ENCODE measurements at places on chromosomes 6 and 20. TPM values are rescaled to one million over a fixed set of nuclear protein-coding genes. Genes with fewer than 3 reads are reported as not detected.

Gene MYH7B
- total RNA-seq, result 0.10 TPM

Gene NR2E1
- total RNA-seq, result not detected

Gene SYCP2
- 2.1 TPM for total RNA-seq

Gene CLVS2
- total RNA-seq, result 0.66 TPM

DNA sequence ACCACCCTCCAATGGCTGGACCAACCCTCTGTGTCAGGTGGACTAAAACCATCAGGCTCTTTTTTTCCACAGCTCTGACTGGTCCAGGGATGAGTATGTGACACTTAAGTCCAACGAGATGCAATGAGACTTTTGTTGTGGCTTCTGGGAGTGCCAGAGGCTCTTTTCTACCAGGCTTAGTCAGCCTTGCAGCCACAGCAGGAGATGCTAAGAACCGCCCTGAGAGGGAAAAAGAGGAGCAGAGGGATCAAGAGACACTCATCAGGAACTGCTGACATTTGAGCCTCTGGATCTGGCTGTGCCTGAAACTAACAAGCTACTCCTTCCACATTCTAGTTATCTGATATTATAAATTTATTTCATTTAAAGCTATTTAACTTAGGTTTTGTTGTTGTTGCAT is 270.9 kb upstream of the SULF2 start:
- DNase-seq, result no peak
- H3K4me3 ChIP-seq, result no peak overlapping the region
- H3K4me1 ChIP-seq, result no peaks in the 10 kb centered on the region

DNA sequence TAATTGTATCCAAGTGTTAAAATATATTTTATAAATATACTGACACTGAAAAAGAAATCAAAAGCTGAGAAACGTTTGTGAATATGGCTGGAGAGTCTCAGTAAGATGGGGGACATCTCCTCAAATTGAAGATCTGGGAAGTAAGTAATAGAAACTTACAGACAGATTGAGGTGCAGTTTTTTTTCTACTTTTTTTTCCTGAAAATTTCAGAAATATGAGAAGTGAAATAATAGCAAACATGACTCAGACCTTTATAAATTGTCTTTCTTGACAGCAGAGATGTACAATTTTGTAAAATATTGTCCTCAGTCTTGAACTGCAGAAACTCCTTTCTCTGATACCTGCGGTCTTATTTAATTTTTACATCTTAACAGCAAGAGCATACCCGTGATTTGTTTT is 347.1 kb downstream of the UTRN start:
- DNase-seq, result no peak
- H3K4me3 ChIP-seq, result no peak overlapping the region
- no peak overlapping the region for H3K27ac ChIP-seq
- no peaks in the 10 kb centered on the region for H3K36me3 ChIP-seq

GRCh38 chr6:43821101-43821886 is 51.3 kb downstream of the VEGFA start:
- no peak overlapping the region for H3K4me3 ChIP-seq
- H3K27me3 ChIP-seq, result no peaks in the 10 kb centered on the region
- no peak overlapping the region for H3K27ac ChIP-seq
- H3K4me1 ChIP-seq, result no peaks in the 10 kb centered on the region
- no peak for DNase-seq
- H3K36me3 ChIP-seq, result no peaks in the 10 kb centered on the region

DNA sequence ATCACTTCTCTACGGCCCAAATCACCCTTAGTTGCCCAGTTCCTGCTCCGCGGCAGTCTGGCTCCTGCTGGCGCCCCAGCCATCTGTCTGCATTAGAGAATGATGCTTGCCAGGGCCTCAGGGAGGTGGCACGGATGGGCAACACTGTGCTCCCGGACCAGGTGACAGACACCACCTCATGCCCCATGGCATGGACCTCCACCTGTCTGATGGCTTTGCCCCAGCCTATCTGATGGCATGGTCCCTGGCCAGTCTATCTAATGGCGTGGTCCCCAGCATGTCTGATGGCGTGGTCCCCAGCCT is 18.8 kb upstream of the MRGBP start:
- no peak for DNase-seq
- no peaks in the 10 kb centered on the region for H3K36me3 ChIP-seq
- H3K27ac ChIP-seq, result no peak overlapping the region
- no peaks in the 10 kb centered on the region for H3K27me3 ChIP-seq

GRCh38 chr20:22770241-22770800 is 185.9 kb upstream of the FOXA2 start:
- H3K27me3 ChIP-seq, result no peaks in the 10 kb centered on the region
- no peak overlapping the region for H3K4me3 ChIP-seq
- no peak overlapping the region for H3K27ac ChIP-seq
- H3K36me3 ChIP-seq, result no peaks in the 10 kb centered on the region

GRCh38 chr6:72950114-72950860 is 275.0 kb downstream of the KHDC1L start:
- no peaks in the 10 kb centered on the region for H3K27me3 ChIP-seq
- H3K36me3 ChIP-seq, result no peaks in the 10 kb centered on the region
- DNase-seq, result no peak
- H3K4me1 ChIP-seq, result peaks cover 3% of the 10 kb centered on the region
- H3K4me3 ChIP-seq, result no peak overlapping the region
- no peak overlapping the region for H3K27ac ChIP-seq

DNA sequence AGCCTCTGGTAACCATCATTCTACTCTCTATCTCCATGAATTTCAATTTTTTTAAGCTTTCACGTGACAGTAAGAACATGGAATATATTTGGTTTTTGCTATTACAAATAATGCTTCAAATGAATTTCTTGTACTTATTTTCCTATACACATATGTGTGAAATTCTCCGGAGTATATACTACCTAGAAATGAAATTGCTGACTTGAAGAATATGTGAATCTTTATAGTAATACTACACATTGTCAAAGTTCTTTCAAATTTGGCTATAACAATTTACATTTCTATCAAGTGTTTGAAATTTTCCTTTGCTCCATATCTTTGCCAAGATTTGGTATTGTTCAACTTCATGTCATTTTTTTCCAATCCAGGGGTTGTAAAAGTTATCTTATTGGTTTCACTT is 11.6 kb upstream of the VGLL2 start:
- DNase-seq, result no peak
- no peaks in the 10 kb centered on the region for H3K36me3 ChIP-seq
- H3K4me1 ChIP-seq, result no peaks in the 10 kb centered on the region
- no peaks in the 10 kb centered on the region for H3K27me3 ChIP-seq

DNA sequence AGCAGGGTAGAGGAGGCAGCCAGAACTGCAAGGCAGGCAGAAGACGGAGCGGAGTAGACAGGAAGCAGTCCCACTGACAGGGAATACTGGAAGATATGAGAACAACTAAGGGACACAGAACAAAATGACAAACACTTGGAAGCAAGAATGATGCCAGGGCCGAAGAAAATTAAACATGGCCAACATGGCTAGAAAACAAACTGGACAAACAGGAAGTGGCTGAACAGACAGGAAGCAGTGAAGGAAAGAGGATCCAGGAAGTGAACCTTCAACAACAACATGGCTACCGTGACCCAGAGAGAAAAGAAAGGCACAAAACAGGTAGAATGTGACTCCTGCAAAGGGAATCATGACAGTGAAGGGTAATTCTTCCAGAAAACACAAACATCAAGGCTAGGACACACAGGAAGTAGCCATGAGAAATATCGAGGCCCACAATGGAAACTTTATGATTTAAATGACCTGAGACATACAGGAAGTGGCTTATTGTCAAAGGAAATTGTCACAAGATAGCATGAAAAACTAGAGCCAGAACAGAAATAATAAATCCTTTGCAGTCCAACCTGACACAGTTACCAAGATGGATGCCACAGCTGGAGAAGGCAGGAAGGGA is 9.1 kb downstream of the COL11A2 start:
- H3K36me3 ChIP-seq, result no peaks in the 10 kb centered on the region
- H3K4me3 ChIP-seq, result no peak overlapping the region
- no peaks in the 10 kb centered on the region for H3K27me3 ChIP-seq
- H3K27ac ChIP-seq, result no peak overlapping the region
- DNase-seq, result no peak
